ENCODE measurements at places on chromosomes 6 and 20. TPM values are rescaled to one million over a fixed set of nuclear protein-coding genes. Genes with fewer than 3 reads are reported as not detected.

BPIFA1 gene
- polyA plus RNA-seq: not detected

EPPIN gene
- not detected for polyA plus RNA-seq

AIF1 gene
- 5.9 TPM for polyA plus RNA-seq

RBBP8NL gene
- polyA plus RNA-seq: not detected

MTFR2 gene
- polyA plus RNA-seq: 0.25 TPM

MEP1A gene
- not detected for polyA plus RNA-seq

NKX2-4 gene
- not detected for polyA plus RNA-seq

LINC00237 gene
- not detected for polyA plus RNA-seq

TCF21 gene
- not detected for polyA plus RNA-seq

ZGPAT gene
- 25.5 TPM for polyA plus RNA-seq

RIPOR3 gene
- 3.0 TPM for polyA plus RNA-seq

RBM24 gene
- polyA plus RNA-seq: not detected

TRAM2 gene
- 2.6 TPM for polyA plus RNA-seq

ENPP1 gene
- 0.33 TPM for polyA plus RNA-seq

MUC21 gene
- polyA plus RNA-seq: not detected

SRSF12 gene
- polyA plus RNA-seq: 0.06 TPM

AIG1 gene
- polyA plus RNA-seq: 8.2 TPM

SPAG4 gene
- polyA plus RNA-seq: 1.5 TPM

SYNE1 gene
- polyA plus RNA-seq: 24.1 TPM

BPIFB4 gene
- polyA plus RNA-seq: not detected

PGBD1 gene
- polyA plus RNA-seq: 0.49 TPM

TBC1D32 gene
- 6.0 TPM for polyA plus RNA-seq

ZC2HC1B gene
- polyA plus RNA-seq: not detected

TRIM38 gene
- 8.4 TPM for polyA plus RNA-seq

TRIM15 gene
- not detected for polyA plus RNA-seq

OSER1 gene
- polyA plus RNA-seq: 163 TPM

KCNQ2 gene
- polyA plus RNA-seq: 1.1 TPM

MAS1 gene
- not detected for polyA plus RNA-seq

RCAN2 gene
- polyA plus RNA-seq: not detected

LTB gene
- 2,491 TPM for polyA plus RNA-seq

OR2H2 gene
- not detected for polyA plus RNA-seq
